ENCODE measurements at places on chromosomes 4 and X.
A peak's percentile ranks its signal among the peaks of the same experiment; 100 is the strongest.

GRCh38 chr4:104490096-104490769 is 4.5 kb downstream of the CXXC4 start:
- DNase-seq: no peak

DNA sequence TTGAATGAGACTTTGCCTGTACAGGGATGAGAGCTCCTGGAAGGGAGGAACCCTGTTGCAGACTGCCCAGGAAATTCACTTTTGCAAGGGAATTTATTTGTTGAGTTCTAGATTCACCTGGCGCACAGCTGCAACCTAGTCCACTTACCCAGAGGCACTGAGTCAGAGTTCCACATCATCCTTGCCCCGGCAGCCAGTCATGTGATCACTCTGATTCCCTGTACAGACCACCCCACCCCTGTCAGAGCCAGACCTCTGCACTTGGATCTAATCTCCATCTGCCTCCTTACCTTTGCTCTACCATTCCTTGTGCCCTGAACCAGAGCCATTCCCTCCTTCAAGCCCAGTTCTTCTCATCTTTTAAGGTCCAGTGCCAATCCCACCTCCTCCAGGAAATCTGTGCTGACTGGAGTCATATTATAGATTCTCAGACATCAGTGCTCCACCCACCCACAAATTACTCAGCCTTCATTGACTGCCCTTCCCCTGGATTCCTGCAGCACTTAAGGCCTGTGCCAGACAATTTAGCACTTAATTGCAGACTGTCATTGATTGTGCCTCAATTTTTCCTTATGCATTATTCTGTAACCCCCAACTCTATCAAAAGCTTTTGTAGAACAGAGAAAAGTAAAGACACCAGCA is 84.1 kb upstream of the MAGEA4 start:
- DNase-seq: no peak

GRCh38 chr4:114349543-114350175 is 248.9 kb upstream of the UGT8 start:
- no peak for DNase-seq

DNA sequence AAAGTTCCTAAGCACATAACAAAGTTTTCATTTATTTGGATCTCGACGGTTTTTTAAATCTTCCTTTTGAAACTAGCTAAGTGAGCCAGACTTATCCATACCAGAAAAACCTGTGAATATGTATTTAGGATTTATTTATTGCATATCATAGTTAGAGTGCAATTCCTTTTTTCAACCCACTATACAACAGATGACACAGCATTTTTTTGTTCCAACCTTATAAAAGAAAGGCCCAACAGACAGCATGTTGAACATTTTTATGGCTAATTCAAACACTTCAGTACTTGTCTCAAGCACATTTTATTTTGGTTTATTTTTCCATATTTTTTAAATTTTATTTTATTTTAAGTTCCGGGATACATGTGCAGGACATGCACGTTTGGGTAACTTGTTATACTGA is 15.1 kb upstream of the RNF128 start:
- DNase-seq: no peak

- no peak for DNase-seq
These were observed 57.2 kb downstream of the USP38 start for GRCh38 chr4:143241892-143242291.

DNA sequence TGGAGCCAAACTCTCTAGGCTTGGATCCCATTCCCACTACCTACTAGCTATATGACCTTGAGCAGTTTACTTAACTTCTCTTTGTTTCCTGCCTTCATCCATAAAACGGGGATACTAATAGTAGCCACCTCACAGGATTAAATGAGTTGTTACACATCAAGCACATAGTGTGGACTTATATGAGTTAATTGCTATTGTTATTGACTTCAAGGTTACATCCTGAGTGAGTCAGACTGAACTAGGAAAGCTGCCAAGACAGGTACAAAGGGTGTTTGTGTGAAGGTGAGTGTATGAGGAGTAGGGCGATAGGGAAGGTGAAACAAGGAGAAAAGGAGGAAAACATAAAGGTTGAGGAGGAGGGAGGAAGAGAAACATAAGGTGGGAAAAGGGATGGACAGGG is 32.2 kb downstream of the TFDP3 start:
- DNase-seq: no peak

GRCh38 chr4:101037938-101038413 is 309.4 kb downstream of the PPP3CA start:
- DNase-seq: no peak

- no peak for DNase-seq
These were observed 54.5 kb downstream of the RHOH start for GRCh38 chr4:40251366-40251765.

GRCh38 chrX:150366951-150367545 is 3.9 kb downstream of the MAMLD1 start:
- no peak for DNase-seq

GRCh38 chr4:112170451-112170993 is 25.3 kb downstream of the FAM241A start:
- DNase-seq: no peak

DNA sequence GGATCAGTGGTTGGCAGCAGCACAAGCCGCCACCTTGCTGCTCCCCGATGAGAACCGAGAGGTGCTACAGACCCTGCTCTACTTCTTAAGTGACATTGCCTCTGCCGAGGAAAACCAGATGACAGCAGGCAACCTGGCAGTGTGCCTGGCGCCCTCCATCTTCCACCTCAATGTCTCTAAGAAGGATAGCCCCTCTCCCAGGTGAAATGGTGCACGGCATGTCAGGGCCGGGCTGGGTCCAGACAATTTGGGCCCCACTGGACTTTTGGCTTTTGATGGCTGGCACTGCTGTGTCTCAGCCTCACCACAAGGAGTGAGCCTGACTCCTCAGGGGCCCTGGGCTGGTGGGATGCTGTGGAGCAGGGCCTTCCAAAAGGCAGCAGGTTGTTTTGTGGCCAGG is 74.1 kb downstream of the STARD8 start:
- DNase-seq: peak; percentile 2

DNA sequence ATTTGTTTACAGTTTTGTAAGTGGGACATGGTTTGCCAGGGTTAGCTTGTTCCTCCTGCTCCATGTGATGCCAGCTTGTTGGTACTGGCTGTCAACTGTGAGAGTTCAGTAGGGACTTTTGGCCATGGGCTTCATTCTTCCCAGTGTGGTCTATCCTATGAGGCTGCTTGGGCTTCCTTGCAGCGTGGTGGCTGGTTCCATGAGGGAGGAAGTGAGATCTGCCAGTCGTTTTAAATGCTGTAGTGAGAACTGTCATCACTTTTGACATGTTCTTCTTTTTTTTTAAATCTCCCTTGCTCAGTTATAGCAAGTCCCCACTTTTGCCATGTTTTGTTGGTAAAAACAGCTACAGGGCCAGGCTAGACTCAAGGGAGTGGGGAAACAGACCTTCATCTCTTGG is 15.9 kb downstream of the NSD2 start:
- no peak for DNase-seq

GRCh38 chr4:44914748-44915147 is 188.4 kb upstream of the GNPDA2 start:
- DNase-seq: no peak

DNA sequence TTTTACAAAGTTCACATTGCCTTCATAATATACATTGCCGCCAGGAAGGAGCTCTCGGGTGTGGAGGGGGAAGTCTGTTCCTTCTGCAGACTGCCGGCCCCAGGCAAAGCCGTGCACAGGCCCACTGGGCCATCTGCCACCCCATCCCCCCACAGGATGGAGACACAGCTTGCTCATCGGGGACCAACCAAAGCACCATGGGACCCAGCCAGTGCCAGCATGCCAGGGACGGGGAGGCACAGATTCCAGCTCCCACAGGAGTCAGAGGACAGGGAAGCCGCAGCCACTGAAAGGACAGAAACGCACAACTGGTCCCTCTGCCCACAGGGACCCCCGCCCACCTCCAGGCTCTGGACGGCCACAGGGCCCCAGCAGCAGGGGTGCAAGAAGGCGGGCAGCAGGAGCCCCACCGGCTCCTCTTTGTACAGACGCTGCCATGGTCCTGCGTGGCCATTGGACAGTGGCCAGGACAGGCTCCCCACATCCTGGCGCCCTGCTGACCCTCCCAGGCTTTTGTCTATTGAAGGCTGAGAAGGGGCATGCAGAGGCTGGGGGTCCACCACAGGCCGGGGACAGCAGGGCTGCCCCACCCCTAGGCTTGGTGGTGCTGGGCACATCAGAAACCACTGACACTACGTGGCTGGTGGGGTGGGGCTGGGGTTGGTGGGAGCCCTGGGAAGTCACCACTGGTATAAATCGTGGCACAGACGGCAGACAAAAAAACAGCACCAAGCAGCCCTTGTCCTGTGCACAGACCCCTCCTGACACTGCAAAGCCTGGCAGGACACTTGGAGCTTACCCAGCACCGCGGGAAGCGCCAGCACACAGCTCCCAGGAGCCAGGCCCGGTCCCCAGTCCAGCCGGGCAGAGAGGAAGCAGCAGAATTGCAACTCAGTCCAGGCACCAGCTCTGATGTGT is 89.0 kb downstream of the FAM53A start:
- DNase-seq: no peak

- DNase-seq: no peak
These were observed 8.3 kb downstream of the GPR50 start for GRCh38 chrX:151184705-151185104.

All from DMS79 treated with DMSO at 0.1 percent for 48 hours (cell line).